LNCaP clone FGC (cell line): ENCODE measurements at places on chromosomes 16 and 17.

DNA sequence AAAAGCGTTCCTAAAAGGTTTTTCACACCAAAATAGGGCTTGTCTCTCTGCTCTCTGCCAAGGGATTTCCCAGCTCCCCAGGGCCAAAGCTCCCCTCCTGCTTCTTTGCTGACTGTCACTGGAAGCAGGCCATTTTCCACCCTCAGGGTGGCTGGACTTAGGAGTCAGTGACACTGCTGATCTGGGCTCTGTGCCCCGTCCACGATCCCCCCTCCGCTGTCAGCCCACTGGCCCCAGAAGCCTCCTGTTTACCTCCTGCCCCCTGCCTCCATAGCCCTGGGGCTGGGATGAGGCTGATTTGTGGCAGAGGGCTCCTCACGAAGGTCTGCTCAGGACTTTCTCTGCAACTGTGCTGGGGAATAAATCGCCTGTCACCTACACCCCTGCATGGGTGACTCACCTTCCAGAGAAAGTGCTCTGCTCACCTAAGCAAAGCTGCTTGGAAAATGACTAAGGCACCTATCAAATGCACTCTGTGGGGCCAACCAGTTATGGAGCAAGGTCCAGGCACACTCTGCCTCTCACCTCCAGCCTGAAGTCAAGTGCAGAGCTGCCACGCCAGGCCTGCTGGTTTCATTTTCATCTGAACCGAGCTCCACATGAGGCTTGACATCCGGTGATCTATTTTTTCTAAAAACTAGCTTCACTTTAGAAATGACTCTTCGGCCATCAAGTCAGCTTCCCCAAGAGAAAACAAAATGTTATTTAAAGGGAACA is 4.9 kb downstream of the MAP3K14 start:
- DNase-seq = no peak

- DNase-seq = no peak
These were observed 26.3 kb downstream of the NLRP1 start for GRCh38 chr17:5557990-5558389.

DNA sequence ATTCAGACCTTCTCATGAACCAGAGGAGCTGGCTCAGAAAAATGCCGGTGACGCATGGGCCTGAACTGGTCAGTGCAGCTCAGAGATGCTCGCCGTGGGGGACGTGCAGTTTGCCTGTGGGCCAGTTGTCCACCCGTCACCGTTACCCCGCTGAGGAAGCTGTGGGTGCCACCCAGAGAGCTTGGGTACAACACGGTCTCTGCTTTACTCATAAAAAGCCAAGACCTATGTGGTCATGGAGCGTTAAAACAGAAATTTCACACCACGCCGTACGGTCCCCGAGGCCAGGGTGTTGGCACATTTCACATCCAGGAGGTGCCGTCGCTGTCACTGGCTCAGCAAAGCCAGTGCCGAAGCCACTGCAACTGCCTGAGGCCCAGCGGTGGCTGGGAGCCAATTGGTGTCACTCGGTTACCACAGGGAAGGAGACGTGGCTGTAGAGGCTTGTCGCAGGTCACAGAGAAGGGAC is 120.9 kb downstream of the METRNL start:
- DNase-seq = no peak

DNA sequence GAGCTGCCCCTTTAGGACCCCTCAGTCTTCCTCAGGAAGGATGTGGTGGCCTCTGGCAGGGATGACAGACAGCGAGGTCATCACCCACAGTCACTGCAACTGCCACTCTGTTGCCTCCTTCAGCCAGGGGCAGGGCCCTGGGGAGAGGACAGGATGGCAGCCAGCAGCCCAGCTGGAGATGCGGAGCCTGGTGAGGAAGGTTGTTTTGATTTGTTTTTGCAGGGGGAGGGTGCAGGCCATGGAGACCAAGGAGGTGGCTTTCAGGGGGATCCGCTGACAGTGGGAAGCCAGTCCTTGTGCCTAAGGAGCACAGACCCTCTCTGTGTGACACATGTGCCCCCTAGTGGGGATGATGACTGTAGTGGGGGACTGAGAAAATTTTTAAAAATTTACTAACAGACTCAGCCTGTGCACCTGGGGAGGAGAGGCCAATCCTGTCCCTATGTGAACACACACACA is 7.4 kb downstream of the PRCD start:
- DNase-seq = no peak

DNA sequence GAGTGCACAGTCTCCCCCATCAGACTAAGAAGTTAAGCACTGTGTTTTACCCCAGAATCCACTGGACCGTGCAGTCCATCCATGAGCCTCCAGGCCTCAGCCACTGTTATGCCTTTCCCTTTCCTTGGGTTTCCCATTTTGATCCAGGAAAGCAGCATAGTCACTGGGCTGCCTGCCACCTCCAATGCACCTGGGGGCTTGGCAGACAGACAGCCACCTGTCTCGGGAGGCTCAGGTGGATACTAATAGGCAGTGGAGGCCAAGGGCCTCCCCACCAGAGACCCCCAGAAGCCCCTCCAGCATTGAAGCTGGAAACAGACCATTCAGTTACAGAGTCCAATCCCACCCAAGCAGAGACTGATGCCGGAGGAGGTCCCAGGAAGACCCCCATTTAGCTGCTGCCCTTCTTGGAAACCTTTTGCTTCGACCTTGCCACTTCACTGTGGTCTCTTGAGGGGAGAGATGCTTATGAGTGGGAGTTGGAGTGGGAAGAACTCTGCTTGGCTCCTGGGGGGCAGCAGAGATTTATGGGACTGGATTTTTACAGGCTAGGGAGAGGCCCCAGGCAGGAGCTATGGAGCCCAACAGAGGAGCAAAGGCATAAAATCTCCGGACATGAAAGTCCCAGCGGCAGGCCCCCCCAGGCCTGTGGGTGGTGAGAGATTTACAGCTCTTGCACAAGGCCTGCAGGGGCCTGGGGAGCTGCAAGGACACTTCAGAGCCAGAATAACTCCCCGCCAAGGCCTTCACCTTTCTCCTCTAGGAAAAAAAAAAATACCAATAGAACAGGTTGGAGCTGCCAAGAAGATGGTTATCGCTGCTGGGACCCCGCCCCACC is 12.2 kb upstream of the SP2 start:
- DNase-seq = no peak

- DNase-seq = no peak
These were observed 94.8 kb upstream of the DNAH9 start for GRCh38 chr17:11503308-11504035.

- no peak for DNase-seq
These were observed at the start of gene DERL2 for GRCh38 chr17:5485270-5486205. Gene DERL2 (minus strand): TSS chr17:5486178. CDS start chr17:5486161, 17 bp downstream.

DNA sequence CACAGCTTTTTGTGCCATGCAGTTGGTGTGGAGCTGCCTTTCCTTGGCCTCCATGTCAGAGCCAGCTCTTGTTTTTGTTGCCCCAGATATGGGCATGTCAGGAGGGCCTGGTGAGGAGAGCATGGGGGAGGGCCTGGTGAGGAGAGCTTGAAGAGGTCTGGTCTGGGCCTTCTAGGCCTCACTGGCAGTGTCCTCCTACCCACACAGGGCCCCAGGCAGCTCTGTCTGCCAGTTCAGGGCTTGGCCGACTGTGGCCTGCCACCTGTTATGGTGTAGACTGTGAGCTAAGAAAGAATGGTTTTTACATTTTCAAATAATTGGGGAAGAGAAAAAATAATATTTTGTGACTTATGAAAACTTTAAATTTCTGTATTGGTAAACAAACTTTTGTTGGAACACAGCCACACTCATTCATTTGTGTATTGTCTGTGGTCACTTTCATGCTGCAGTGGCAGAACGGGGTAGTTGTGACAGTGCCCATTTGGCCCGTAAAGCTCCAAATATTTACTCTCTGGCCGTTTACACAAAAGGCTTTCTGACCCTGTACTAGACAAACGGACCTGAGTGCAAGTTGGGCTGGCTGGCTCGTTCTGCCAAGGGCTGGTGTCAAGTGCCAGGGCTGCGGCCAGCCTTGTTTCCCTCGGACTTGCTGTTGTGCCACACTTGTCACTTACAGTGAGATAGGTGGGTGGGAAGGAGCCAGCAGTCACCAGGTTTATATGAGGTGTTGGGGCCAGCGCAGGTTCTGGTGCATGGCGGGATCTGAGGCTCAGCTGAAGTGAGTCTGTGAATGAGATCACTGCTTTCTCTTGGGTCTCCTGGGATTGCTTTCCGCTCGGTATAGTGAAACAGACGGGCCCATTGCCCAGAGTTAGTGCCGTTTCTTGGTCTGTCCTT is 18.2 kb downstream of the PGS1 start:
- DNase-seq = peak; percentile 85
